ENCODE measurements at places on chromosomes 2 and 18. TPM values are rescaled to one million over a fixed set of nuclear protein-coding genes. Genes with fewer than 3 reads are reported as not detected.

GRCh38 chr2:37356299-37356698, 11.9 kb downstream of the QPCT start:
- DNase-seq, result no peak

DNA sequence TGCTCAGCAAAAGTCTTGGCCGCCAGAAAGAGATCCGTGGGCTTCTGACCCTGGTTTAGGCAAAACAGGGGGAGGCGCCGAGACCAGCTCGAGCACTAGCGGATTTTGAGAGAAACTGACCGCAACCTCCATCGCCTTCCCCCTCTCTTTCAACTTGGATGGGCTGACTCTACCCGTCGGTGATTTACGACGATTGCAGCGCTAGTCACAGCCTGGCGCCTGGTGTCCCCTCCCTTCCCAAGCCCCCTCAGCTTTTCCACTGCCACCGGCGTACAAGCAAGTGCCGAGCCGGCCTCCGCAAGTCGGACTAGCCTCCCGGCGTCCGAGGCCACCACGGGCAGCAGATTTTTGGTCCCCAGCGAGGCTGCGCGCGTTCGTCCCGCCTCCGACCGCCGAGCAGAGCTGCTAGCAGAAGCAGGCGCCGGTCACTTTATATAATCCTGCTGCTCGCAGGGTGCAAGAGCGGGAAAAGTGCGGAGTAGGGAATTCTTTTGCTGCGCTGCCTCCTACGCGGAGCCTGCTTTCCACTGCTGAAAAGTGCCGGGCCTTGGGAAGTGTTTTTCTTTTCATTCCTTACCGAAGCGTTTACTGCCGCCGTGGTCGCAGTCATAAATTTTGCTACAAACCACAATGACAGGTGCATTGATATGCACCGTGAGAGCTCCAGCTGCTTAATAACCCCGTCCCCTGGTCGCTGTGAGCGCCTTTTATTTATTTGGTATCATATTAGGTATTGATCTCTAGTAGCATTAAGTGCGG, 7.7 kb downstream of the HOXD3 start:
- no peak for DNase-seq

DNA sequence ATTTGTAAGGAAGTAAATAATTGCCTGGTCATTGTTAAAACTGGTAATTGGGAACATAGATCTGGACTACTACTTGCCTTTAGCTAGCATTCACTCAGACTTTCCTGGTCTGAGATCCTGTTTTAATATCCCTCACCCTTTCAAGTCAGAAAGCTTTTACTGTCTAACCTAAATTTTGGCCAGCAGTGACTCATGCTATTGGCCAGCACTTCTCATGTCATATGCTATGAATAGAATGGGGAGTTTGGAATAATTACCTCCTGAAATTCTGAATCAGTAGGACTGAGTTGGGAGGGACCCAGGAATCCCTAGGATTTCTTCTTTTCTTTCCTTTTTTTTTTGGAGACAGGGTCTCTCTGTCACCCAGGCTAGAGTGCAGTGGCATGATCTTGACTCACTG, 19.3 kb downstream of the STK36 start:
- no peak for DNase-seq

- DNase-seq, result no peak
Observed at GRCh38 chr2:150478200-150478974, 9.1 kb downstream of the RND3 start.

- DNase-seq, result no peak
Observed at GRCh38 chr2:100383954-100384353, 33.5 kb downstream of the CHST10 start.

DNA sequence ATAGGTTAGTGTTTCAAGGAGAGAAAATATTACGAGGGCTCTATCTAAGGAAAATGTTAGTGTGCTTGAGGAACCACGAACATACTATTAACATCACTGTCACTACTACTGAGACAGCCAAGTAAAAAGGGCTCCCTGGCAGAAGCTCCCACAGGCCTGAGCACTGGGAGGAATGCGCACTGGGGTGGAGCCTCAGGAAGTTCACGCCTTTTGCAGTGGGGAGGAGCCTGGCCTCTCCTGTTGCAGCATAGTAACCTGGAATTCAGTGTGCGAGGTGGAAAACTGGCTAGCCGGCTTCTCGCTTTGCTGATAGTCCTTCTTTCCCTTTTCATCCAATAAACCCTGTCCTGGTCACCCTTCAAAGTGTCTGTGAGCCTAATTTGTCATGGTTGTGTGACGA, 250.3 kb downstream of the ERBB4 start:
- DNase-seq, result no peak

- DNase-seq, result peak; percentile 36
Observed at GRCh38 chr18:52341608-52342381, 1.8 kb downstream of the DCC start.

DNA sequence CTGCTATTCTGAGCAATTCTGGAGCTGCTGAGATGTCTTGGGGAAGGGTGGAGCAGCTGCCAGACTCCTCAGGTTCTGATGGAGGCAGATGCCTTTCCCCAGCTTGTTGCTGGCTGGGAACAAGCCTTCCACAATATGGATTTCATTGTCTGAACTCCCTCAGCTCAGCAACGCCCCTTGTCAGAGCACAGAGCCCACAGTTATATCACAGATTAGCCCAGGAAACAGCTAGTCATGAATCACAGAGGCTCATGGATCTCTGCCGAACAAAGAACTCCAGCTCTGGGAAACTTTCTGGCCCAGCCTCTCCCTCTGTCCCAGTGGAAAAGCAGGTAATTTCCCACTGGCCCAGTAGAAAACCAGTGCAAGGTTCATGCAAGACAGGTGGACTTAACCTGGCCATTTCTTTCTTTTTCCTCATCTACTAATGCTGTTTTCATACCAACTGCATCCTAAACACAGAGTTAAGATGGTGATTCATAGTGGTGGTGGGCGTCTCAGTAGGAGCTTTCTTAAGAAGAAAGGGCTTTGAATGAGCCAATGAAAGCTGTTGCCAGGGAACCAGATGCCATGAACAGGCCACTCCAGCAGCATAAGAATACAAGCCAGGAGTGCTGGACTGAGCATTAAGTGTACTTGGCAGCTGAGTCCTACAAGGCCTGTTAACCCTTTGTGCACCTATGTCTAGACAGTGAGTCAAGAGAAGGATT, 8.7 kb upstream of the KIAA2012 start:
- peak; percentile 35 for DNase-seq

DNA sequence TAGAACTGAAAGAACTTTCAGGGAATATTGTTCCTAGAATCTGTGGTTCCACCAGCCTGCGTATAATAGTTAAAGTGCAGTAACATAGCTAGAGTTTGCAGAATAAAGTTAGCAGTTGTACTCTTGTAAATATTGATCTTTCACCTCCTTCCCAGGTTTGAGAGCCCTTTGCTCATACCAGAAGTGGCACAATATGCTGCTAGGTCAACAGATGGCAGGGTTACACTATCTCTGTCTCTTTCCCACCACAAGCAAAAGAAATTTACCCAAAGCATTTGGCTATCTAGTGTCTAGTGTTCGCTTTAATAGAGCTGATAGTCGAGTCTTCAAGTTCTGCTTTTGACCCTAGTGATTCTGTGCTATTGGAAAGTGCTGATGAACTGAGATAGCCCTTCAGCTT, 119.0 kb upstream of the KLHL14 start:
- DNase-seq, result no peak

DNA sequence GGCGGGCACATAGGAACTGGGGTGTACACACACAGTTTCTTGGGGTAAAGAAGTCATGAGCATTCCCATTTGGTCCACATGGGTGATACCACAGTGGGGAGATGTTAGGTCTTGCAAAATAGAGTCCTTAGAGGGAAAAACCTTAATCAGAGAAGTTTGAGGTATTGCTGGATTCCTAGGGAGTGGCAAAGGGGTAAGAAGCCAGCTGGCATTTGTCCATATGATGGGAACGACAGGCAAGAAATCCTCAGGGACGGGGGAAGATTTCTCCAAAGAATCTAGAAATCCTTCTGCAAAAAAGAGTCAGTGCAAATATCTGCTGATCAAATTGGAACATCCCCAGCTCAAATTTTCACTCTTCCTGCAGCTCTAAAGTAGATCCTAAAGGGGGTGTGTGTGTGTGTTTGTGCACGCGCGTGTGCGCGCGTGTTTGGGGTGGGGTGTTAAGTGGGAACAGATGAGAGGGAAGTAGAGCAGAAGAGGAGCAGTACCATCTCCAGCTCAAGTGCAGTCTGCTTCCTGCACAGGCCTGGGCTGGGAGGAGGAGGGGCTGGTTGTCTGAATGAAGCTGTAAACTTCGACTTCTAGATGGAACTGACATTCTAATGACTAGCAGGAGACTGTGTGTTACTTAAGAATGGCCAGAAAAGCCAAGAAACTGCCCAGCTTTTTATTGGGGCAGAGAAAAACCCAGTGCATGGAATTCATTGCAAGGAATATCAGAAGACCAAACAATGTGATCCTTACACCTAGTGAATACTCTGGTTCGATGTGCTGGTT, 168.0 kb downstream of the SPP2 start:
- no peak for DNase-seq

DNA sequence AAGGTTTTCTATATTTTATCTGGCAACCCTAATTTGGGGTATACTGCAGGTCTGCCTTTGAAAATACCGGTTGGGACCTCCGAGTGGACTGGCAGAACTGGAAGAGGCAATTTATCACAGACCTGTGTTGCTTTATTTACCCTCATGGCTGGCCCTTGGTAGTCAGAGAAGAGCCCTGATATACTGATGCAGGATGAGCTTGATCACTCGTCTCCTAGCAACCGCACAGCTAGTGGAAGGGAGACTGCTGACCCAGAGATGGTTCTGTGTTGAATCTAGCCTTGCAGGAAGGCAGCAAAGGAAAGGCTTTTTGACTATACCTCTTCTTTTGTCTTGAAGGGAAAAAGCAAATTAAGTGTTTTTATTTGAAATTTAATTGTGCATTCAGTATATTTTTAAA, 154.7 kb downstream of the EML6 start:
- DNase-seq, result no peak

DNA sequence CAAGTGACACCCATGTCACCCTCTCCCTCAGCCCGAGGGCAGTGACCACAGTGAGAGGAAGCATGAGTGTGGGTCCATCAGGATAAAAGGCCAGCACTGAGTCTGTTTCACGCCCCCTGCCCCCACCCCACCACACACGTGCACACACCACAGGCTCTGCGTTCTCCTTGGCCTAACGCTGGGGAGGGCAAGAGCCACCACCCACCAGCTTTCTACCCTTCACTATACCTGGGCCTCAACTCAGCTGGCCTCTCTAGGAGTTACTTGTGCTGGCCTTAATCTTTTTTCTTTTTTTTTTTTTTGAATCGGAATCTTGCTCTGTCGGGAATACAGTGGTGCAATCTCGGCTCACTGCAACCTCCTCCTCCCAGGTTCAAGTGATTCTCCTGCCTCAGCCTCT, 140.5 kb downstream of the ZFP36L2 start:
- DNase-seq, result no peak

- DNase-seq, result no peak
Observed at GRCh38 chr2:35803126-35803525, 552.5 kb upstream of the CRIM1 start.

DNA sequence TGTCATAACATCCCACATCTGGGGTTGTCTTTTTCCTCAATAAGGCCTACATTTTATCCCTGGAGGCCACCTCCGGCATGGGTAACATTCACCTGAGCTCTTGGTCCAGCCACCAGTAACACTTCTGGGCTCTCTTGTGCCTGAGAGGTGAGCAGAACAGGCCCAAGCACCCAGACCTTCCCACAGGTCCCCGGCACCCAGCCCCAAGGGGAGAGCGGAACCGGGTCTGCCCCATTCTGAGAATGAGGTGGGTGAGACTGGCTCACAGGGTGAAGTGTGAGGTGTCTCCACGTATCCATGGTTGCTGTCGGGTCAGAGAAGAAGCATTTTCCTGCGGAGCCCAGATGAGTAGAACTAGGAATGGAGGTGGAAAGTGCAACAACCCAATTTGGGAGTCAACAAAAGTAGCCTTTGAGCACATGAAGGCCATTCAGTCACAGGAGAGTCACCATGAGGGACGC, 496.7 kb upstream of the MYT1L start:
- DNase-seq, result no peak

GRCh38 chr2:43818761-43819160, 19.9 kb downstream of the ABCG5 start:
- DNase-seq, result no peak

DNA sequence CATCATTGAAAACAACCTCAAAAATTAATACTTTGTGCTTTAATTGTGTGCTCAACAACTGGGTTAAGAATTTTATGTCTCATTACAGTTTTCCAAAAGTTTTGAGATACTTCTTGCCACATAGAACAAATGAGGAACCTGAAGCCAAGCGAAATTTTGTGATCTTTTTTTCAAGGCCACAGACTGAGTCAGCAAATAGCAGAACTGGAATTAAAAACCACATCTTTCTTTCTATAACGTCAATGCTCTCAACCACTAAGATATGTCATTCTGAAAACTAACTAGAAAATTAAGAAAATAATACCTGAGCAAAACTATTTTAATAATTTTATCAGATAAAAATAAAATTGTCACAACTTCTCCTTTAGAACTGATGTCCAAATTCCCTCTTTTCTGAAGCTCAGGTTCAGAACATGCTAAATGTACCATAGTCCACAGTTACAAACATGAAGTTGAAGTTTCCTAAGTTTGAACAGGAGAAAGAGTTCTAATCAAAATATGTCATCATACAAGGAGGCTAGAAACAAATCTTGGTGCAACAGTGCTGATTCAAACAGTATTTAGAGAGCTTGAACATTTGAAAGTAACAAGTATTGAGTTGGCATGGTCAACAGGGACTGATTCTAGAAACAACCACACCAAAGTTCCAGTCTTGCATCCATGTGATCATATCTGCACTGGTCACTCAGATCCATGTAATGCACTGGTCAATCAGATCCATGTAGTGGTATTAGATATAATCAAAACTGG, 27.6 kb upstream of the CALCRL start:
- no peak for DNase-seq

- no peak for DNase-seq
Observed at GRCh38 chr2:220767591-220768255, 804.4 kb downstream of the EPHA4 start.

- DNase-seq, result no peak
Observed at GRCh38 chr2:218859988-218860831, 605 bp downstream of the WNT6 start.

The NCK2 gene
- 86.1 TPM for total RNA-seq

The TRABD2A gene
- total RNA-seq, result 1.1 TPM

The LRRTM1 gene
- 11.9 TPM for total RNA-seq

The GPR45 gene
- total RNA-seq, result 0.78 TPM

The SMCHD1 gene
- total RNA-seq, result 199 TPM

The ST8SIA3 gene
- 7.2 TPM for total RNA-seq

The GCKR gene
- 0.16 TPM for total RNA-seq

The MITD1 gene
- total RNA-seq, result 20.0 TPM

The PNKD gene
- 18.2 TPM for total RNA-seq

The LCLAT1 gene
- 34.8 TPM for total RNA-seq
